Endothelial cell of umbilical vein (primary cell): ENCODE measurements at places on chromosomes 5 and 9. TPM values are rescaled to one million over a fixed set of nuclear protein-coding genes. Genes with fewer than 3 reads are reported as not detected.

- no peak for DNase-seq
- no peak overlapping the region for H3K4me3 ChIP-seq
- peaks cover 32% of the 10 kb centered on the region for H3K36me3 ChIP-seq
- peaks cover 14% of the 10 kb centered on the region for H3K4me1 ChIP-seq
- no peak overlapping the region for H3K27ac ChIP-seq
- H3K27me3 ChIP-seq = no peaks in the 10 kb centered on the region
Measured at GRCh38 chr9:87708546-87708945, 17.4 kb upstream of the CTSL start.

- H3K27me3 ChIP-seq = peaks cover 8% of the 10 kb centered on the region
- H3K4me1 ChIP-seq = no peaks in the 10 kb centered on the region
- no peak for DNase-seq
Measured at GRCh38 chr9:124188331-124189110, 69.2 kb upstream of the NEK6 start.

GRCh38 chr9:94014920-94015319 lies 59.8 kb upstream of the BARX1 start:
- no peaks in the 10 kb centered on the region for H3K36me3 ChIP-seq
- peaks cover 3% of the 10 kb centered on the region for H3K4me1 ChIP-seq
- no peak overlapping the region for H3K4me3 ChIP-seq
- no peak overlapping the region for H3K27ac ChIP-seq
- DNase-seq = no peak

RASGEF1C gene
- not detected in 2 replicates for total RNA-seq

DIPK1B gene
- 242 and 253 TPM in 2 replicates for total RNA-seq

SHROOM1 gene
- 20.9 and 21.0 TPM in 2 replicates for total RNA-seq

BSPRY gene
- total RNA-seq = not detected in 2 replicates
